ENCODE measurements at places on chromosomes 13 and 19.
A peak's percentile ranks its signal among the peaks of the same experiment; 100 is the strongest.

DNA sequence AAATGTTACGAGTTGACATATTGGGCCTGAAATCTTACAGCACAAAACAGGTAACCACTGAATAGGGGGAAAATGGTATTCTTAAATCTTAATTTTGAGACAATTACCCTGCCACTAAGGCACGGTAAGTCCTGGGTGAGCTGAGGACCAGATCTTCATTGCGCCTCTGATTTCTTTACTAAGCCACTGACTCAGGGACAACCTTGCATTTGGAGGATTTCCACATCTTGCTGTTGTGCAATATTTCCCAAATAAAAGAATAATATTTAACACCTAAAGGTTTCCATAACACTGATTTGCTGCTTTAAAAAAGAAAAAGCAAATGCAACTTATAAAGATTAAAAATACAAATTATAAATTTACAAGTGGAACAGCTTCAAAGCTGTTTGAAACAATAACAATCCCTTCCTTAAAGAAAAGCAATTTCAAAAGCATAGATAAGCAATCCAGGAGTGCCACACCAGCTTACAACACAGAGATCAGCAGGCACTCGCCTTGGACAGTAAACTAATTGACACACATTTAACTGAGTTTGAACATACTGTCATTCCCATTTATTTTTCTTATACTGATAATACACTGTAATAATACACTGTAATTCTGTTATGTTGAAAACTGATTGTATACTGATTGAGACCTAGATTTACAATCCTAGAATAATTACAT is 79.6 kb upstream of the DOCK9 start:
- DNase-seq, result no peak

DNA sequence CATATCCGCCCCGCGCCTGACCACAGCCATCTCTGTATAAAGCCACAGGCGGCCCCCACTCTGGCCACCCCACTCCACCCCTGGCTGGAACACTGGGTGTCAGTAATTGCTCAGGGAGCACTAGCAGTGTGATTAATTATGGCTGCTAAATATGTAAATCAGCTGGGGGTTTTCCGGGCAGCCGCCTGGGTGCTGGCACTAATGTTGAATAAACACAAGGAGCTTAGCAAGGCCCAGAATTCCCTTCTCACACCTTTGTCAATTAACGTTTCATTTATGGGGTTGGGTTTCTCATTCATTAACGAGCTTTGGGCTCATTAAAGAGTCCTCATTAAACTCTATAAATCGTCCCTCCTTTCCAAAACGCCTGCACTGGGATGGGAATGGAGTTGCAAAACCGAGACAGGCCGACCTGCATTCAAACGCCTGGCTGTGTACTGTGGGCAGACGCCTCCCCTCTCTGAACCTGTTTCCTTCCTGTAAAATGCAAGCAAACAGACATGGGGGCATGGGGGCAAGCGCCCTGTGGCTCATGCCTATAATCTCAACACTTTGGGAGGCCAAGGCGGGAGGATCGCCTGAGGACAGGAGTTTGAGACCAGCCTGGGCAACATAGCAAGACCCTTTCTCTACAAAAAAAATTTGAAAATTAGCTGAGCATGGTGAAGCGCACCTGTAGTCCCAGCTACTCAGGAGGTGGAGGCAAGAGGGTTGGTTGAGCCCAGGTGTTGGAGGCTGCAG is 17.7 kb upstream of the OLFM2 start:
- no peak for DNase-seq

DNA sequence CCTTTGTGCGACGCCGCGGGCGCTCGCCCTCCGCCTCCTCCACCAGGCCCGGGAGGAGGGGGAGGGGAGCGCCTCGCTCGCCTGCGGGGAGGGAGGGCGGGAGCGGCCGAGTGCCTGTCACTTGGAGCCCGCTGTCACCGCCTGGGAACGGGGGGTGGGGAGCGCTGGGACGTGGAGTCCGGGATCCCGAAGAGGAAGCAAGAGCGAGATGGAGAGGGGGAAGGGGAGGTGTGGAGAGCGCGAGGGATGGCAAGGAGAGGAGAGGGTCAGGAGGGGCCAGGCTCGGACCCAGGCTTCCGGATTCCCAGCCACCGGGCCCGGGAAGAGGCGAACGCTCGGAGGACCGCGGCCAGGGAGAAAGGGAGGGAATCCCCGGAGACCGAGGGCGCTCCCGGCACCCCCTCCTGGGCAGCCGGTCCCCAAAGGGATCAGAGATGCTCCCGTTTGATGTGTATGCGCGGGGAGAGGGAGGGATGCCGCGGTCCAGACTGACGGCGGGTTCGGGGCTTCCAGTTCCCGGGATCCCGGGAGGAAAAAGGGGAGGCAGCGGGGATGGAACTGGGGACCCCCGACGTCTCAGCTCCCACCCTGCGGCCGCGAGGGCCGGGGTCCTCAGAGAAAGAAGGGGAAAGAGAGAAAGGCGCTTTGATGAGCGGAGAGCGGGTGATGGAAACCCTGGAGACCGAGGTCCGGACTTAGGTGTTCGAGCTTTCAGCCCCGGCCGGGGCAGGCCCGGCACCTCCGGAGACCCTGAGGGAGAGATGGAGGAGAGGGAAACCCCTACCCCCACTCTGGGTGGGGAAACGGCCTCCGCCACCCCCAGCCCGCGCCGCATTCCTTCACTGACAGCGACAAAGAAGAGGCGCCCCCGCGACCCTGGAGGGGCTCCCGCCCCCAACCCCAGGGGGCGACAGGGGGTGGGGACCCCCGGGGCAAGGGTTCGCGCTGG is 4.7 kb upstream of the DPF1 start:
- no peak for DNase-seq

- DNase-seq, result no peak
Measured at GRCh38 chr13:46866150-46866549, 30.7 kb downstream of the HTR2A start.

- no peak for DNase-seq
Measured at GRCh38 chr19:7230826-7231225, 63.4 kb downstream of the INSR start.

DNA sequence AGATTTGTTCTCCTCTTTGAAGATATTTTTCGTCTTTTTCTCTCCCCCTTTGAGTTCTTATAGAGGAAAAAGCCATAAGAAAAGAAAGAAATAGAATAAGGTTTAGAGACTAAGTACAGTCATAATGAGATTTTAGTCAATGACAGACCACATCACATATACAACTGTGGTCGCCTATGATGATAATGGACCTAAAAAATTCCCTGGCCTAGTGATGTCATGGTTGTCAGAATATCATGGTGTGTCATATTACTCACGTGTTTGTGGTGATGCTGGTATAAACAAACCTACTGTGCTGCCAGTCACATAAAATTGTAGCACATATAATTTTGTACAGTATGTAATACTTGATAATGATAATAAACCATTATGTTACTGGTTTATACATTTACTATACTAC is 1096.1 kb downstream of the OLFM4 start:
- no peak for DNase-seq

DNA sequence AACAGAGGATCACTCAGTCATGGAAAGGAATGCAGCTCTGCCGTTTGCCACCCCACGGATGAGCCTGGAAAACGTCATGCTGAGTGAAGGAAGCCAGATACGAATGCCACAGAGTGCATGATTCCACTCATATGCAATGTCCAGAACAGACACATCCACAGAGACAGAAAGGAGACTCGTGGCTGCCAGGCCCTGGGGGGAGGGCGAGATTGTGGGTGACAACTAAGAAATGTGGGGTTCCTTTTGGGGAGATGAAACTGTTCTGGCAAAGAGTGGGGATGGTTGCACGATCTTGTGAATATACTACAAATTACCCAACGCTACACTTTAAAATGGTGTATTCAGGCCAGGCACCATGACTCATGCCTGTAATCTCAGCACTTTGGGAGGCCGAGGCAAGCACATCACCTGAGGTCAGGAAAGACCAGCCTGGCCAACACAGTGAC is 27.2 kb upstream of the NAPA start:
- DNase-seq, result no peak

GRCh38 chr19:35248310-35249145 is at the start of gene LSR:
Gene LSR, plus strand, starts transcription at chr19:35249002. Its CDS starts 21 bp downstream, at chr19:35249023.
- peak; percentile 71 for DNase-seq

GRCh38 chr13:51684076-51684475 is 99.8 kb downstream of the WDFY2 start:
- no peak for DNase-seq

DNA sequence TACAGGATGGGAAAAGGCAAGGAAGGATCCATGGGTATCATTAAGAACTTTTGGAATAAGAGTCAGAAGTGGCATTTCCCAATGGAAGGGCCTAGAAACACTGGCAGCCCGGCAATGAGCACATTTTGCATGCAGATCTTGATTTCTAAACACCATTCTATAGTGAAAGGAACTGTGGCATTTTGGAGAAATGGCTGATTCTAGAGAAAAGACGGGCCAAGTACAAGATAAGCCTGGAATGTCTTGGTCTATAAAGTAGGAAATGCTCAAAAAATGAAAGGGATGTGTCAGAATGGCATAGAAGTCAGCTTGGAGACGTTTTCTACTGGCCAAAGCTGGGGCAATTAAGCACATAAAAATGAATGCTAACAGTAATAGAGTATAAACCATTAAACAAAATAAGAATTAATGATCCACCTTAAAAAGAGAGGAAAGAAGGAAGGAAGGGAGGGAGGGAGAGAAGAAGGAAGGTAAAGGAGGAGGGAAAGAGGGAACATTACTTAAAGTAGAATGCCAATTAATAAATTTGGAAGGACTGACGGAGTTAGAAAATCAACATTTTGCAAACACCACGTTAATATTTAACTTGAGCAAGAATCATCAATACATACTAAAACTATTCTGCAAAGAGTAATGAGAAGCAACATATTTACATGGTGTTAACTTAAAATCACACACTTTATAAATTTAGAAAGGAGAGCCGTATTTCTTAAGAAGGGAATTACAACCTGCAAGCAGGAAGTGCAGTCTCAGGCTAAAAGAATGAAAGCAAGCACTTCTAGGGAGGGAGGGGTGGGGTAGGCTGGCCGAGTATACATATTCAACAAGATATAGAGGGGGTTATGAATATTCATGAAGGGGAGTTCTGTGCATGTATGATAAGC is 78.9 kb downstream of the ANKRD10 start:
- no peak for DNase-seq

- no peak for DNase-seq
Measured at GRCh38 chr13:28411831-28412353, 83.0 kb downstream of the FLT1 start.

GRCh38 chr13:20340136-20340758 is 108.1 kb upstream of the GJB6 start:
- no peak for DNase-seq

DNA sequence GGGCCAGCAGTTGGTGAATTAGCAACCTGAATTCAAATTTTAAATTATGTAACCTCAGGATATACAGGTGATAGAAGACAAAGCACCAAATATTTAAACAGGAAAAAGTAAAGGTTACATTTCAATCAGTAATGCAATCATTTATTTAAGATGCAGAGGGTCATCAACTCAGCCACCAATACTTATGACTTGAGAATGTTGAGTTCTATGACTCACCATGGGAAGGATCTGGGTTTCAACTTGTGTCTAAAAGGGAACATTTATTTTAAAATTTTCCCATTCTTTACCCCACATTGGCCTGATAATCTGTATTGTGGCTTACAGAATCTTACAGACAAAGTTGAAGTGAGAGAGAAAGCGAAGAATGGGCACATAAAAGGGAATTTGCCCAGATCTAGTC is 418.0 kb downstream of the NDFIP2 start:
- no peak for DNase-seq

DNA sequence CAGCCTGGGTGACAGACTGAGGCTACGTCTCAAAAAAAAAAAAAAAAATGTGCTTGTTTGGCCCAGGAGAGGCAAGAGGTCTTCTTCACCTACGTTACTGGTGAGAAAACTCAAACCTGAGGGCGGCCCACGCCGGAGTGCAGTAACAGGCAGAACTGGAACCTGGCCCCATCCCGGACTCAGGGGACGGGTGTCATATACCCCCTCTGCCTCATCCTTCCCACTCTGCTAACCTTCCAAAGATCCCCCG is 414 bp upstream of the ADAT3 start:
- no peak for DNase-seq

DNA sequence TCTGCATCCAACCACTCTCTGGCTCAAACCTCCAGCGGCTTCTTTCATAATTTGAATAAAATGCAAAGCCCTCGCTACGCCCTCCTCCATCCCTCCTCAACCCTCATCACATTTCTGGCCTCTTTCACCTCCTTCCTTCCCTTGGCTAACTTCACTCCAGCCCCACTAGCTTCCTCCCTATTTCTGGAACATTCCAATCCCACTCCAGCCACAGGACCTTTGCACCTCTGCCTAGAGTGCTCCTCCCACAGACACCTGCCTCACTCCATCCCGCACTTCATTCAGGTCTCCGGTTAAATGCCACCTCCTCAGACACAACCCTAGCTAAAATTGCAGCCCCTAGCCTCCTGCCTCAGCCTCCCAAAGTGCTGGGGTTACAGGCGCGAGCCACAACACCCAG is 7.9 kb upstream of the DPF1 start:
- DNase-seq, result no peak
